OCI-LY7 (cell line): ENCODE measurements at places on chromosomes 16 and 17. TPM values are rescaled to one million over a fixed set of nuclear protein-coding genes. Genes with fewer than 3 reads are reported as not detected.

The RSPRY1 gene
- 25.2 and 29.7 TPM in 2 replicates for total RNA-seq

DNA sequence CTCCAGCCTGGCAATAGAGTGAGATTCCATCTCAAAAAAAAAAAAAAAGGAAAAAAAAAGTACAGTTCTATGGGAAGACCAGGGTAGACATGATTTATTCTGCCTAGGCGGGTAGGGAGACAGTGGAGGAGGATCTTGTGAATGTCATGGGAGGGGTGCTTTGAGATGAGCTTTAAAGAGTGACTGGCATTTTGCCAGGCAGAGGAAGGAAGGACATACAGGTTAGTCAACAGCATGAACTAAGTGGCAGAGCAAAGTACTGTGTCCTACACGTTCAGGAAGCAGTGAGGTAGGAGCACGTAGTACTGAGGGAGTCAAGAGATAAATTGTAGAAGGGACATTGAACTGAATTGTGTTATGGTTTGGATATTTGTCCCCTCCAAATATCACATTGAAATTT, 451.5 kb downstream of the TOX3 start:
- DNase-seq = no peak

DNA sequence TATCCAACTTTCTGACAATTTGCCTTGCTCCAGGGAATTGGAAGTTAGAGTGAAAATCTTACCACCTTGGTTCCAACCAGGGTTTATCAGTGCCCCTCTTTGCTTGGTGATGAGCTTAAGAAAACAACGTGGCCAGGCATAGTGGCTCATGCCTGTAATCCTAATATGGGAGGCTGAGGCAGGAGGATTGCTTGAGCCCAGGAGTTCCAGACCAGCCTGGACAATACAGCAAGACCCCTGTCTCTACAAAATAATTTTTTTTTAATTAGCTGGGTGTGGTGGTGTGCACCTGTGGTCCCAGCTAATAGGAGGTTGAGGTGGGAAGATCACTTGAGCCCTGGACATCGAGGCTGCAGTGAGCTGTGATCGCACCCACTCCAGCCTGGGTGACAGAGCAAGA, 21.4 kb downstream of the SLC7A6 start:
- no peak for DNase-seq

DNA sequence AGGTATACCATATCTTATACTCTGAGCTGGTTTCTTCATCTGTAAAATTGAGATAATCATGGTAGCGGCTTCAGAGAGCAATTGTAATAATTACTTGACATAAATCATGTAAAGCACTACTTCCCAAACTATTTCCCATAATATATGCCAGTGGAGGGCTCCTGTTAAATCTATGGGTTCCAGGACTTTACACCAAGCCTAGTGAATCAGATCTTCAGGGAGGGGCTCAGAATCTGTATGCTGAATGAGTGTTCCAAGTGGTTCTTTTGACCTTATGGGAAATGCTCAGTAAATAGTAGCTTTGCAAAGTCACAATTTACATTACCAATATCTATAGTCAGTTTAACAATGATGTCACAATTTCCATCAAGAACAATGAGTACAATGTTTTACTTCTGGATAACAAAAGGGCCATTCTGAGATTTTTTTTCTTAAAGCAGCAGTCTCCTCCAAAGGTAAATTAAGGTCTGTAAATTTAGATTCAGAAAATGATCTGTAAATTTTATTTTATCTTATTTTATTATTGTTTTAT, 50.9 kb upstream of the NLK start:
- DNase-seq = no peak

DNA sequence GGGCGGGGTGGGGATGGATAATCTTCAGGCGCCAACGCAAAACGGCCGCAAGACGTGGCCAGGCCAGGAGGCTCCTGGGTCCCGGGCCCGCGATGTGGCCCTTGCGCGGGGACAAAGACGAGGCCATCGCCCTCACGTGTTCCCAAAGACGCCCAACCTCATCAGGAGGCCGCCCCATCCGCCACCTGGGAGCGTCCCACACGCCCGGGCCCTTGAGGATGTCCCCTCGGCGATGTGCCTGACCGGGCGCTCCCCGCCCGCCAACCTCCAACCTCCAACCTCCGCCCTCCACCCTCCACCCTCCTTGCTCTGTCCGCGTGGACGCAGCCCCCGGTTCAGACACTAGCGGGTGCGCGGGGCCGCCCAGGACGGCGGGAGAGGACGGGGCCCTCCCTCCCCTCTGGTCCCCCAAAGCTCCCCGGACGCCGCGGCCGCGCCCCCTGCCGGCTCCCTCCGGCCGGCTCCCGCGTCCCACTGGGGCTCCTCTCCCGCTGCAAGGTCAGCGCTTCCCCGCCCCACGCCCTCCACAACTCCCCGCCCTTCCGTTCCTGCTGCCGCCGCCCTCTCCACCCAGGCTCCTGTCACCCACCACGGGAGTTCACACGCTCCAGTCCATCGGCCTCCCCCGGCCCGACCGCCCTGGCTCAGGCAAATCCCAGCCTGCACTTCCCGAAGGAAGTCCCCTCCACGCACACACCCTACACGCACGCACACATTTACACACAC, 250.8 kb upstream of the RPL38 start:
- no peak for DNase-seq

DNA sequence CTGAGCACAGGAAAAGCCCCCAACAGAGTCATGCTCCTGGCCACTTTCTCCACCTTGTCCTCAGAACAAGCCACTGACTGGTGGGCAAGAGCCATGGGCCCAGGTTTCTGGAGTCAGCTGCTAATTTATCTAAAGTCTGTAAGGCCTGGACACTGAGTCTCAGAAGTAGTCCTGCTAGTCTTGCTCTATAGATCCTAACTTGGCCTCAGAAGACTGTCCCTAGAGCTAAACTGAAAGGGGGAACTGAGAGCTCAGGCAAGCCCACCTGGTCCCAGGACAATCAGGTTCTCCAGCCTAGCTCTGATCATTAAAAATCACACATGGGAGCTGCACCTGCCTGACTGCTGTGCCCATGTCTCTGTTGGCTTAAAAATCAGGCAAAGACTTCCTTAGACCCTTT, 485.8 kb downstream of the SLC39A11 start:
- no peak for DNase-seq

The DPEP3 gene
- not detected in 2 replicates for total RNA-seq

DNA sequence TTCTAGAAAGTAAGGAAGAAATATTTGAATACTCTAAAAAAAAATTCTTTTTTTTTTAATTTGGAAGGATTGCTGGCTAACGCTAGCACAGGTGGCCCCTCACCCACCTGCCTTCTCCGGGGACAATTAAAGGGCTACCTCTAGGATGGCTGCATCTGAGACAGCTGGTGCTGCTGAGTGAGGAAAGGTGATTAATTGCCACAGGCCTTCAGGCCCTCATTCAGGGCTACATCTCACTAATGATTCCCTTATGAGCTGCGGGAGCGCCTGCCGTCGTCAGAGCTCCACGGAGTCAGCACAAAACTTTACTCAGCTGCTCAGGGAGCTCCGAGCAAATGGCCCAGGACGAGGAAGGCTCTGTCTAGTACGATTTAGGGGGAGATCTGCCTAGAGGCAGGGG, 27.0 kb upstream of the AKTIP start:
- no peak for DNase-seq

- DNase-seq = no peak
Observed at GRCh38 chr17:73166731-73167581, 2.1 kb downstream of the SSTR2 start.

DNA sequence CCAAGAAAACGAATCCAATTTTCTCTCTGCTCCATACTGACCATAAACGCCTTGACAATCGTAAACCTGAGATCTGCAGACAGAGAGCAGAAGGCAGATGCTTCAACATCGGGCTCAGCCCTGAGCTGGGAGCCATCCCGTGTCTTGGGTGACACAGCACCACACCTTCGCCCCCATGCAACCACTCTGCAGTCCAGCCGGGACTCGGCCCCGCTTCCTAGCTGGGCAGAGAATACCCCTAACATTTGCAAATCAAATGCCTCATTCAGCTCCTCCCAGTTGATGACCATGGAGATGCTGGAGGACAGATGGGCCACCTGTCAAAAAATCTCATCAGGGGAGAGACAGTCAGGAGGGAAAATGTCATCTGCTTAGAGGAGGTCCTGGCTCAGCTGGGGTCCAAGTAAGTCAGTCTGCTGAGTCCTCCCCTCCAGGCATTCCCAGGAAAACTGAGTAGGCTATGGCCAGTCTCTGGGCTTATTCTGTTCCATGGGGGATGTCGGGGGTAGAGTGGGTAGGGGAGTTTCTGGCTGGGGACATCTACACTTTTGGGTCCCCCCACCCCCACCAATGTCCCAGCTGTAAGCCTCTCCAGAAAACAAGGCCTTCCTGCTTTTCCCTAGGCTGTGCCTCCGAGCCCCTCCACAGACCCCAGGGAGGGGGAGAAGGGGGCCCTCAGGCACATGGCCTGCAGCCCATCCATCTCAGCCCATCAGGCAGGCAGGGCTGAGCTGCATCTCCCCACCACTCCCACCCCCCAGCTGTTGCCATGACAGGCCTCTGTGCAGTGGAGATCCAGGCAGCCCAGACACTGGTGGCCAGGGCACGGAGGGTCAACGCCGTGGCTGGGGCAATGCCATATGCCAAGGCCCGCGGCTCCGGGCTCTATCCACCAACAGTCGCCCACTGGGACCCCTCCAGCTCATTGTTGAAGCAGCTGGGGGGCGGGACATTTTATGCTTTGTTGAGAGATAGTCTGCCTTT, 158.6 kb downstream of the AXIN2 start:
- DNase-seq = no peak

DNA sequence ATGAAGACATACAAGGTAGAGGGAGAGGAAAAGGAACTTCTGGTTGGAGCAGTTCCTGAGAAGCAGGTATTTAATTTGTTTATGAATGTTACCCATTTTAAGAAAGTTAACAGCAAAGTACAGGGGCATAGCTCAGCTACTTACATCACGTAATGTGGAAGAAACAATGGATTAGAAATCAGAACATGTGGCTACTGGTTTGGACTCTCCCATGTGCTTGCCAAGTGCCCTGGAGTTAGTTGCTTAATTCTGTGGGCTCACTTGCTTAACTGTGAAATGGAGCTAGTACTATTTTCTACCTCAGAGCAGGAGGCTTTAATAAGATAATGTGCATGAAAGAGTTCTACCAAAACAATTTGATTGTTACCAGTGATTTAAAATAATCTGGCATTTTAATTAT, 27.3 kb downstream of the RSPRY1 start:
- DNase-seq = no peak

The OTOP2 gene
- total RNA-seq = not detected in 2 replicates

The HOXB7 gene
- total RNA-seq = 16.3 and 17.0 TPM in 2 replicates

DNA sequence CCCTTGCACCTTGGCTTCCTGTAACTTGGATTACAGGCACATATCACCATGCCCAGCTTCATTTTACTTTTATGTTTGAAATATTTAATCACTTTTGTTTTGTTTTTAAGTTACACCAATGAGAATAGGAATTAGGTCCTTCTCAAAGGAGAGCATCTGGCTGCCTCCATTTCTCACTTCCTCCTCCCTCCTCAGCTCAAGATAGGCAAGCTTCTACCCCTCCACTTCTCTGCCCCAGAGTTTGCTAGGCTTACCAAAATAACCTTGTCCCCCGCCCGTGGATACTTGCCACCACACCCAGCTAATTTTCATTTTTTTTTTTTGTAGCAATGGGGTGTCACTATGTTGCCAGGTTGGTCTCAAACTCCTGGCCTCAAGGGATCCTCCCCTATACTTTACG, 17.9 kb downstream of the GABARAPL2 start:
- peak; percentile 37 for DNase-seq

DNA sequence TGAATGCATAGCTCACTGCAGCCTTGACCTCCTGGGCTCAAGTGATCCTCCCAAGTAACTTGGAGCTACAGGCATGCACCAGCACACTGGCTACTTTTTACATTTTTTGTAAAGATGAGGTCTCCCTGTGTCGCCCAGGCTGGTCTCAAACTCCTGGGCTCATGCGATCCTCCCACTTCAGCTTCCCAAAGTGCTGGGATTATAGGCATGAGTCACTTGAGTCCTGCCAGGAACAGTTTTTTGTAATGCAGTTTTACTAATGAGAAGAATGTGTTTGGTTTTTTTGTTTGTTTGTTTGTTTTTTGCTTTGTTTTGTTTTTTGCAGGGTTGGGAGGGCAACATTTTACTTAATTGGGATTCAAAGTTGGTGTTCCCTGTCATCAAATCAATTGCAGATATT, 22.2 kb downstream of the SOST start:
- DNase-seq = no peak

- no peak for DNase-seq
Observed at GRCh38 chr16:47262938-47263337, 119.2 kb upstream of the NETO2 start.

- DNase-seq = no peak
Observed at GRCh38 chr16:27985981-27986380, 77.5 kb downstream of the GSG1L start.

The CD79B gene
- 457 and 479 TPM in 2 replicates for total RNA-seq

DNA sequence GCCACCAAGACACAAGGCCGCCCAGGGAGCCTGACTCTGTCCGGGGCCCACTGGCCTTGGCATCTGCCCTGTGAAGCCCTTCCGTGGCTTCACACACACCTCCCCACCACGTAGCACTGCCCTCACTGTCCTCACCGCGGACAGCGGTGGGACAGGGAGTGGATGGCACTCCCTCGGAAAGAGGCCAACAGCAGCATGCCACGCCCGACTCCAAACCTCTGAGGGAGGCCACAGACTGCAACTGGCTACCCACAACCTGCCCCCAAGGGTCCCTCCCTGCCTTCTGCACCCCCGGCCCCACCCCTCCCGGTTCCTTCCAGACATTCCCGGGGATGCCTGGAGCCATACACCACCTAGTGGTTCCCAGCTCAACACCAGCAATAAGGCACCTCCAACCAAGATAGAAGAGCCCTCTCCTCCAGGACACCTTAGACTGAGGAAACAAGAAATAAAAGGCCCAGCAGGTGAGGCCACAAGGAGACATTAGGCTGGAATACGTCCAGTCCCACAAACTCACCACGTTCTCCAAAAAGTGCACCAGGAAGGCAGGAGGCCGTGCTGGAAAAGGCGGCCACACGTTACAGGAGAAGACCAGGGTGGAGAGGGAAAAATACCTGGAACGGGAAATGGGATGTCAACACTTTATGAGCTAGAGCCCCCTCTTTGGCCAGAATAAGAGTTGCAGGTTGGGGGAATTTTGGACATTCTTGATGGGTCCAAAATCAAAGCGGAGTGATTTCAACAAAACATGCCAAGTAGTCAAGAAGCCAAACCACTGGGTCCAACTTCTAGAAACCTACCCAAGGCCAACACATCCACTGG, 310.0 kb downstream of the SOX9 start:
- DNase-seq = no peak

GRCh38 chr17:81931189-81931556, 3.6 kb upstream of the MAFG start:
- no peak for DNase-seq

GRCh38 chr17:30375661-30376060, 3.1 kb upstream of the CPD start:
- DNase-seq = no peak

DNA sequence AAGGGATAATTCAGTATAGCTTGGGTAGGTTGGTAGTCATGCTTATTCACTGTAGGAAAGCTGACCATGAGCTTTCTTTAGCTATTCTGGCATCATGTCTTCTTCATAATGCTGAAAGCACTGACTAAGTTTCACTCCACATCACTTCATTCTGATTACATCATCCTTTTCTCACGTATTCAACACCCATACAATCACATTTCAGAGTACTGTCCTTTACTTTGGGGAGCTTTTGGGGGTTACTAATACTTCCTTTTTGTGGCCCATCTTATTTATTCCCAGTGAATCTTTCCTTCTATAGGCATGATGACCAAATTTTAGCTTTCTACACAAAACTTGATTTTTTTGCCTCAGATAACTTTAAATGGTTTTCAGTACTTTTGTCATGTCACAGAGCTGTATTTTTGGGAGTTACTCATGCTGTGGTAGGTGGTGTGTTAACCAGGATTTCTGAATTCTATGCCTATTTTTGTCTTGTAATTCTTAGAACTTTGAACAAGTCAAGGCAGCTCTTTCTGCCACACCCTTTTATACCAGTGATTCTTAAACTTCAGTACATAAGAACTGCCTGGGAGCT, 23.5 kb downstream of the TADA2A start:
- DNase-seq = no peak

The ABCA5 gene
- total RNA-seq = 25.3 and 26.1 TPM in 2 replicates
